ENCODE measurements at places on chromosomes 5 and 9.

- DNase-seq = peak; percentile 95
Observed at GRCh38 chr9:137223078-137223970, 1.3 kb upstream of the RNF208 start.

DNA sequence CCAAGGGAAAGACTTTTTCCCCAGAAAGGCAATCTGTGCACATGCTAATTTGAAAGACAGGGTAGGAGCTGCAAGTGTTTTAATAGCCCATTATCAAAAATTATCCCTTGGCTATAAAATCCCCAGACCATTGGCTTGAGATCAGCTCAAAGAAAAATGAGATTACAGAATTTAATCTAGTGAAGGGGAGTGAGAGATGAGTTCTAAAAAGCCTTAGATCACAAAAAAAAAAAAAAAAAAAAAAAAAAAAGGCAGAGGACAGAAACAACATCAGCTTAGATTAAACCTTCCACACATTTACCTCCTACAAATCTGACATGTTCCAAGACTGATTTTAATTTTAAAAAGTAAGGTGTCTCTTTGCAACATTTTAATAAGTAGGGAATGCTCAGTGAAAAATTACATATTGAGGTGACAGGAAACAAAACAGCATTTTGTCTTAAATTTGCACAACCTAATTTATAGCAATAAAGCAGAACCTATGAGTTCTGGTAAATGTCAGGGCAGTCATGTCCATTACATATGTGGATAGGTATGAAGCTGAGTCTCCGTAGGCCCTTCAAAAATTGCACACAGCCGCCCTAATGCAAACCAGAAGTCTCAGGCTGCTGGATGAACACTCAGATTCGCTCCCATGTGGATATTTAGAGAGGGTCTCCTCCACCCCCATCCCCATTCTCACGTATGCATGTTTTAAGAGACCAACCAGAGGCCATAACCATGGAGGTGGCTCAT is 43.4 kb downstream of the NFIB start:
- DNase-seq = no peak

- peak; percentile 85 for DNase-seq
Observed at GRCh38 chr9:135990468-135991429, 29.6 kb upstream of the UBAC1 start.

DNA sequence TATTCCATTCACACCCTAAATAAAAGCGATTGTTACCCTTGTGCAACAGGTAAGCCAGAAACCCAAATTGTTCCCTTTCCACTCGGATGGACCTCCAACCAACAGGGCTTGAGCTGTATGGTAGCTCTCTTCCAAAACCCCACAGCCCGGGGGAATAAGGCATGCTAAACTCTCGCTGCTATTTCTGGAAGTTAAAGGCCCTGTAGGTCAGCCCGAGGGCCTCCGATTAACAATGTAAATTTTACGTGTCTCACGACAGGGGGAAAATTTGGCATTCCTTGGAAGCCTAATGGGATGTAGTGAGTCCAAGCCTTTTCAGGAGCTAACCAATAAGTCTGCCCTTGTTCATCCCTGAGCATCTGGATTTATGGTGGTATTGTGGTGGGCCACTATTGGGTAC is 26.0 kb downstream of the CNOT8 start:
- no peak for DNase-seq

DNA sequence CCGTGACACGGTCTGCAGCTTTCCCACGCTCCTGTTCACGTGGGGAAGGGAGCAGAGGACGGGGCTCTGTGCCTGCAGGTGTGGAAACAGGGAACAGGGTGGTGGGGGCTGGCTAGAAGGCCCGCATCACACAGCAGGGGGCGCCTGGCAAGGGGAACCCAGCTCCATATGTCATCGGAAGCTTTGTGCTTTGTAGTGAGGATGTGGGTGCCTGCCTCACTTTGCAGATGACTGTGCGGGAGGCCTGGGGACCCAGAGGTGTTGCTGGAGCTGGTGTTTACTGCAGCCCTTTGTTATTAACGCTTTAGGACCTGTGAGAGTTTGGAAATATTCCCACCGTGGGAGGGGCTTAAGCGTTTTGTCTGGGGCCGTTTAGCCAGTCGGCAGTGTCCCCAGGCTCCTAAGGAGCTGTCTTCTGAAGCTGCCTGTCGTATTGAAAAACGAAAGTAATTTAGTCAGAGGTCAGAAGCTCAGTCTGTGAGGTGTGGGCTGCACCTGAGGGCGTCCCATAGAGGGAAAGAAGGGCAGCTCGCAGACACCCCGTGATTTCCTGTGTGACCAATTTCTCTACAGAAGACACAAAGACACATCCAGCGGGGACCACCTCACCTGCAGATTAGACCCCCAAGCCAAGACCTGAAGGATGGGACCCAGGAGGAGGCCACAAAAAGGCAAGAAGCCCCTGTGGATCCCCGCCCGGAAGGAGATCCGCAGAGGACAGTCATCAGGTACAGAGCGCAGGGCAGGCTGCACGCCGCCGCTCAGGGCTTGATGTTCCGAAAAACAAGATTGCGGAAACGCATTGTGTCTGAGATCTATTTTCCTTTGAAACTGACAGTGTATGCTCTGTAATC is 9.1 kb downstream of the MAN1B1 start:
- no peak for DNase-seq

- no peak for DNase-seq
Observed at GRCh38 chr5:16906255-16906654, 29.8 kb downstream of the MYO10 start.

GRCh38 chr9:128808543-128808942 is 9.8 kb upstream of the ENDOG start:
- DNase-seq = no peak

DNA sequence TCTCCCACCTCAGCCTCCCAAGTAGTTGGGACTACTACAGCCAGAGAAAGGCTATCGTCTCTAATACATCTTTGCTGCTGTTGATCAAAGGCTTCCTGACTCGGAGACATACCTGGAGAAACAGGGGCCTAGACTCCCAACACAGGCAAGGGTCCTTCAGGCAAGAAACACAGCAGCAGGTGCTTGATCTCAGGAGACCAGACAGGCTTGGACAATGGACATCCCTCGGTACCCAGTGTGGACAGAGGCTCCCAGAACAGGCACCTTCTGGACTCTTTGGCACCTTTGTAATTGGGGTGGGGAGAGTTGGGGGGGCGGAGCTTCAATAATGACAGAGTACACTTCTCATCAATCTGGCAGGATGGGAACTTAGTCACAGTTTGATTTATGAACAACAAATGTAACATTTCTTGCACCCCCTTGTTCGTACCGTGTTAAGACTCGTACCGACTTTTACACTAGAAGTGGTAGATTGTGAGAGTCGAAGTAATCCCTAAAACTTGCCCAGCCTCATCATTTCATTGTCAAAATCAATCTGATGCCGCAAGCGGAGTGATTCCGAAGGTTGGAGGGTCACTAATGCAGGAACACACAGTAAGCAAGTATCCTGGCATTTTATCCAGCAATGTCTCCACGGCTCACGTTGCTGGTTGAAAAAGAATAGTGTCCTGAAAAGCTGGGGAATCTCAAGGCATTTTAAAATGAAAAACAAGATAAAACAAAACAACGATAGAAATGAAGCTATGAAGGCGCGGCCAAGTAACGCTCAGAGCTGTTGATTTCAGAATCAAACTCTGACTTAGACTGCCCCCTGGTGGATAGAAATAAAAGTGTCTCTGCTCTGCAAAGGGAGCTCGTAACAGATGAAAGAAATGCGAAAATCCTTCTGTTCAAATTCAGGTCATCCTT is 46.4 kb upstream of the STK32A start:
- peak; percentile 81 for DNase-seq

- DNase-seq = no peak
Observed at GRCh38 chr9:121954477-121955140, 138.5 kb downstream of the TTLL11 start.

GRCh38 chr5:120394259-120394658 is 69.8 kb upstream of the PRR16 start:
- DNase-seq = no peak

DNA sequence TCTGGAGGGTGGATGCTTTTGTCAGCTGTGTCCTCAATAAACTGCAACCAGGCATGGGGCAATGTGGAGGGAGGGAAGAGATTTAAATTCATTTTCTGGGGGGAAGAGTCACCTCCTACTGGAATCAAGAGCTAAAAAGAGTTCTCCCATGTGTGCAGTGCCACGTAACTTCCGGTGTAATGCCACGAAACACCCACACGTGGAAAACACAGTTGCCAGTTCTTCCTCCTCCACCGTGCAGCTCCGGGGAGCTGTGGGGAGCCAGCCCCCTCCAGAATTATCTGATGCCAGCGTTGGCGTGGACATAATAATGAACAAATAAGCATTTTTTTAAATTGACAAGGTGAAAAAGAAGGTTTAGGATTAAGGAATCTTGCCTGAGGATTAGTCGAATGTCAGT is 32.1 kb upstream of the MED10 start:
- no peak for DNase-seq
